Fibroblast of skin of left biceps (primary cell): ENCODE measurements at places on chromosomes 7 and 10.
A peak's percentile ranks its signal among the peaks of the same experiment; 100 is the strongest.

GRCh38 chr7:42671627-42672026, 240.2 kb downstream of the C7orf25 start:
- peak; percentile 56 for DNase-seq

GRCh38 chr10:95756041-95756761, at the start of gene ENTPD1:
TSS of gene ENTPD1 (plus strand) at chr10:95756163. CDS start at chr10:95756240, 77 bp downstream.
- DNase-seq, result no peak

GRCh38 chr10:30903397-30904138, 128.1 kb downstream of the ZNF438 start:
- no peak for DNase-seq

GRCh38 chr7:129886167-129886817, 66.5 kb downstream of the UBE2H start:
- no peak for DNase-seq

DNA sequence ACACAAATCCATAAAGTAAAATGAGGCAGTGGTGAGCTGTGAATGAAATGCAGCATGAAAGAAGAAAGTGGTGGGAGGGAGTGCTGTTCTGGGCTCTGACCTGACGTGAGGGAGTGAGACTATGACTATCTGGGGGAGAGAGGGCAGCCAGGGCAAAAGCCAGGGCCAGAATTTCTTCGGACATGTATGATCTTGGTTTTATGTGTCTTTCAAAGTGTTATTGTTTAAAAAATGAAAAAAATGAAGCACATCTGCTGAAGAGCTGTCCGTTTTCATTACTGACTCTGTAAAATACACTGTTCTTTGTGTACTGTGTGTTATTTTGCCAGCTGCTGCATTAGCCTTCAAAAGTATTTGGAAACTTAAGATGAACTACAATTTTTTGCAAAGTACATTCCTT, 70.2 kb upstream of the KLF14 start:
- DNase-seq, result no peak

- DNase-seq, result no peak
These were observed at the start of gene ACHE for GRCh38 chr7:100895701-100895955. TSS of gene ACHE (minus strand) at chr7:100895888. CDS start at chr7:100894232, 1,656 bp downstream.

DNA sequence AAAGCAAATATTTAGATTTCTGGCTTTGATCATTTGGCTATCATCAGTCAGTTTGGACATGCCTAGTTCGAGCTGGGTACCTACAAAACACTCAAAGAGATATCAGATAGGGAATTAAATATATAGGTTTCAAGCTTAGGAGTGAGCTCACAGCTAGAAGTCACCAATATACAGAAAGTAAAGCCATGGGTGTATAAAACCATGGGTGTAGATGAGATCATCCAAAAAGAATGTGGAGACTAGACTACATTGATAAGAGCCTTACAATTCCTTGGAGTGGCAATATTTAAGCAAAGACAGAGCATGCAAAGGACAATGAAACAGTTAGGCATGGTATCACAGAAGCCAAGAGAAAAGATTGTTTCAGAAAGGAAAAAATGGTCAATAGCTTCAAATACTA, 7.2 kb upstream of the RALA start:
- no peak for DNase-seq

DNA sequence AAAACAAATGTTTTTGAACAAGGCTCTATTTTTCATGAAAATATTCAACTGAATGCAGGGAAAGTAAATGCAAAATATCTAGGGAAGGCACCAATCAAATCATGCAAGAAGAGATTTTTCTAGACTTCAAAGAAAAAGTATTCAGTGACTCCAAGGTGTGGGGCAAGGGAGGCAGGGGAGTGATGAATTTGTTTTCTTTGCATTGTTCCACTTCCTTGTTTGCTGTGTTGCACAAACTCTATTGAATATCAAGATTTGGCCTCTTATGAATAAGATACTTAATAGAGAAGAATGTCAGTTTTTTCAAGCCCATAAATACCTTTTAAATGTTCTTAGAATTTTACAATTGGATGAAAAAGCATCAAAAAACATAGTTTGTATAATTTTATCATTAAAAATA, 26.4 kb downstream of the STEAP1 start:
- no peak for DNase-seq

DNA sequence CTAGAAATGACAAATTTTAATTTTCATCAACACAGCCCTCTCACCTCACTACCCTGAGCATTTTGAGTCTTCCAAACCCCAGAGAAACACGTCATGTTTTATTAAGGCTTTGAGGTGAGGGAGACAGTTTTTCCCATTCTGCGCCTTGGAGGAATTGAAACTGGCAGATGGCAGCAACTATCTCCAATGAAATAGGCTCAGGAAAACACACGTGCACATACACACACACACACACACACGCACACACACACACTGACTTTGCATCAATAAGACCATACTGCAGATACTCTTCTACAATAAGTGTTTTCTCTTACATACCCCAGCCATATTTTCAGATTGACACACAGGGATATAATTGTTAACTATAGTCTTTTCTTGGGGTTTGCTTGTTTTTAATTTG, 3.2 kb upstream of the SFTPA2 start:
- no peak for DNase-seq

DNA sequence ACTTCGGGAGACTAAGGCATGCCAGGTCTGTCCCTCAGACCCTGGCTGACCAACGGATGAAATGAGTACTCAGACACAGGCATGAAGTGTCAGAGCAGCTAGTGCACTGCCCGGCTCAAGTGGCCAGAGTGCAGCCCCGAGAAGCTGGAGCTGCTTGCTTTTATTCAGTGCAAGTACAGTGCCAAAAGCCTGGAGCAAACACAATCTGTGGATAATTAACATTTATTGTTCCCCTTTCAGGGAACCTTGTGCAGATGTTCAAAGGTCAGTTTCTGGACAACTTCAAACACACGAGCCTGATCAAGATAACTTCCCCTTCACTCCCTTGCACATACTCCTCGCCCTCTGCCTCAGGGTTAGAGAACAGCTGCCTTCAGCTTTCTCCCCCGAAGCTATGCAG, 7.9 kb upstream of the ATE1 start:
- DNase-seq, result no peak

- DNase-seq, result no peak
These were observed 31.9 kb downstream of the ANXA8 start for GRCh38 chr10:47451998-47452494.

DNA sequence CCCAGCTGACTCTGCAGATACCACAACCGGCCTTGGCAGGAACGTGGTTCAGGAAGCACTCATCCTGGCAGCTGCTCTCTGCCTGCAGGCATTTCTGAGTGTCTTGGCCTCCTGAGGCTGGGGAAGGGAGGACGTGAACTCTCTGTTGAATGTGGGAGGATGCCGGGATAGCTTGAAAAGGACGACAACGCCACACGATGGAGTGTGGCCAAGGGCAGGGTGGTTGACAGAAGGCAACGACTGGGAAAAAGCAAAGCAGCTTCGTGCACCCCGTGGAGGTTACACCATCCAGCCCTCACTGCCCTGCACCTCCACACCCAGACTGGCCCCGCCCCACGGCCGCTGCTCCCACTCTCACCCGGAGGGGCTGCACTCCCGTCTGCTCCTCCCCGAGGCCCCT, 466.1 kb upstream of the FOXK1 start:
- DNase-seq, result no peak

DNA sequence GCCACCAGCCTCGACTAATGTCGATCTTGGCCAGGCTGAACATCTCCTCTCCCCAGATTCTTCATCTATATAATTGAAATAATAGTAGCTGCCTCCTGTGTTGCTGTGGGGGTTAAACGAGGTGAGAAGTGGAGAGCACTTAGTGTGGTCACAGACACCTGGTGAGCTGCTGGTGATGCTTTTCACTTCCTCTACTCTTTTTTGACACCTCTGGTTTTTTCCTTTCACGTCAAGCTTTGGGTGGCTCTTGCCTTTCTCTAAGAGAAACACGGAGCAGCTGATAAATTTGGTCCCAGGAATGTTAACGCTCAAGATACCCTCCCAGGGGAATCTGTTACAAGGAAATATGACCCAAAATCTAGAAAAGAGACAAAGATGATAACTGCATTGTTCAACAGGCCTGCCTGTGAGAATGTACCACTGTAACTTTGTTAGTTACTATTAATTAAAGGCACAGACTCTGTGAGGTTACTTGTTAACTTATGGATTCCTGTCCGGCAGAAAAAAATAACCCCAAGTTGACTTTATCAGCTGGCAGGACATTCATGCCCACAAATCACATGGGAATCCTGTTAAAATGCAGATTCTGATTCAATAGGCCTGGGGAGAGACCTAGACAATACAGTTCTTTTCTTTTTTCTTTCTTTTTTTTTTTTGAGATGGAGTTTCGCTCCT, 9.5 kb upstream of the NPFFR1 start:
- no peak for DNase-seq

- no peak for DNase-seq
These were observed 176.6 kb upstream of the SP4 start for GRCh38 chr7:21251151-21251800.

GRCh38 chr10:118020365-118020764, 26.4 kb downstream of the RAB11FIP2 start:
- no peak for DNase-seq

DNA sequence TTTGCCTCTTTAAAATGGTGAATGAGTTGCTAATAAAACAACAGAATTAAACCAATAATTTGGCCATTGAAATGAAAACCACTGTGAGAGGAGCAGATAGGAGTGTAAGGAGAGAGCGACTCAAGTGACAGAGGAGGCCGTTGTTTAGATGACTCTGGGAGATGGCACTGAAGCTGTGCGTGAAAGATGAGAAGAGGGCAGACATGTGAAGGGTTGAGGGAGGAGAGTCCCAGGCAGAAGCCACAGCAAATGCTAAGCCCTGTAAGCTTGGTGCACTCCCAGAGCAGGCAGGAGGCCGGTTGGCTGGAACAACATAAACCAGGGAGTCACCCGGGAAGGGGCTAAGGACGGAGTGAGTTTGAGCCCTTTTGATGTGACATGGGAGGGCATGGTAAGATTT, 814 bp upstream of the OPALIN start:
- DNase-seq, result no peak

- no peak for DNase-seq
These were observed 79.8 kb upstream of the IFRD1 start for GRCh38 chr7:112370436-112370835.
